Heart right ventricle (tissue), 16 donors: ENCODE measurements at places on chromosomes 4 and X. TPM values are rescaled to one million over a fixed set of nuclear protein-coding genes. Genes with fewer than 3 reads are reported as not detected.

BCLAF3 gene
- total RNA-seq: 9.7 TPM

CDKL5 gene
- total RNA-seq: 9.5 TPM

- DNase-seq: peak; percentile 45
Observed at GRCh38 chr4:2009651-2010233, 968 bp upstream of the NELFA start.

USP38 gene
- 22.9 TPM for total RNA-seq

DNA sequence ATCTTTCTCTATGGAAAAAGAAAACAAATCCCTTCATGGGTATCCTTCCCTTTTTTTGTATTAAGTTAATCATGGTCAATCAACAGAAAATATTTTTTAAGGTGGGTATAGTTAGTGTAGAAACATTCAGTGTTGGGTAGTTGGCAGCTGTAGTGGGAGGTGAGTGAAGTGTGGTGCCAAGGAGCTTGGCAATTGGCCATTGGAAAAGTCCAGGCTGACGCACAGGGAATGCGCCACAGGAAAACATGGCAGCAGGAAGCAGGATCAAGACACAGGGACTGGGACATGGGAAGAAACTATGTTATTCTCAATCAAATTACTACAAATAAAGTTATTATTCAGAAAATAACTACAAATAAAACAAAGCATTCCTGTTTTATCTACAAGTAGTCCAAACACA lies 20.0 kb downstream of the PALLD start:
- no peak for DNase-seq

DNA sequence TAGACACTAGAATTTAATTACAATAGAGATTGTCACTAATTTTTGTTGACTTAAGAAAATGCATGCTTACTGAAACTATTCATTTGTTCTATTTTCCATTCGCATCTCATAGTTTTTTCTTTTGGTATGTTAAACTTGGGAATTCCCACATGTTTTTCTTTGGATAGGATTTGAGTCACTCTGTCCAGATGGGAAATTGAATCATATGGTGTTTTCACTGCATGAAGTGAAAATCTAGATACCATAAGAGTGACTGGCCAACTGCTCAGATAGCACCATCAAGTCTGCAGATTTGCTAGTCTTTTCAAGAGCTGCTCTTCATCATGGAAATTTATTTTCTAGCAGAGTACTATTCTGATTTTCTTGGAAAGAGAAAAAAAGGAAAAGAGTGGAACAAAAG lies 172.6 kb downstream of the FAM47B start:
- DNase-seq: no peak

DNA sequence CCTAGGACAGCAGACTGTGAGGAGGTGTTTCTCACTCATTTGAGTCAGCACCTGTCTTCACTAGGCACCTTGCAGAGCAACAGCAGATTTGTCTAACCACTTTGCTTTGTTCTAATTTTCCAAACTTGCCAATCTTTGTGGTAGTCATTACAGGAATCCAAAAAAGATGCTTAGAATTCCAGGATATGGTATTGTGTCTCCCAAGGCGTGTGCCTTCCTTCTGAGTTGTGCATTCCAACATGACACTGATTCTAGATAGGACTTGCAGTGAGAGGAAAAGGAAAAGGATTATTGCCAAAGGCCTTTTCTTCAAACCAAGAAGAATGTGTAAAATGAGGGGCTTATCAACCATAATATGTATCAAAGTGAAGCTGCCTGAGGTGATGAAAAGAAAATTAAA lies 126.2 kb downstream of the MAPK10 start:
- DNase-seq: no peak

GRCh38 chrX:46341767-46342322 lies 203.4 kb downstream of the ZNF674 start:
- DNase-seq: no peak

DNA sequence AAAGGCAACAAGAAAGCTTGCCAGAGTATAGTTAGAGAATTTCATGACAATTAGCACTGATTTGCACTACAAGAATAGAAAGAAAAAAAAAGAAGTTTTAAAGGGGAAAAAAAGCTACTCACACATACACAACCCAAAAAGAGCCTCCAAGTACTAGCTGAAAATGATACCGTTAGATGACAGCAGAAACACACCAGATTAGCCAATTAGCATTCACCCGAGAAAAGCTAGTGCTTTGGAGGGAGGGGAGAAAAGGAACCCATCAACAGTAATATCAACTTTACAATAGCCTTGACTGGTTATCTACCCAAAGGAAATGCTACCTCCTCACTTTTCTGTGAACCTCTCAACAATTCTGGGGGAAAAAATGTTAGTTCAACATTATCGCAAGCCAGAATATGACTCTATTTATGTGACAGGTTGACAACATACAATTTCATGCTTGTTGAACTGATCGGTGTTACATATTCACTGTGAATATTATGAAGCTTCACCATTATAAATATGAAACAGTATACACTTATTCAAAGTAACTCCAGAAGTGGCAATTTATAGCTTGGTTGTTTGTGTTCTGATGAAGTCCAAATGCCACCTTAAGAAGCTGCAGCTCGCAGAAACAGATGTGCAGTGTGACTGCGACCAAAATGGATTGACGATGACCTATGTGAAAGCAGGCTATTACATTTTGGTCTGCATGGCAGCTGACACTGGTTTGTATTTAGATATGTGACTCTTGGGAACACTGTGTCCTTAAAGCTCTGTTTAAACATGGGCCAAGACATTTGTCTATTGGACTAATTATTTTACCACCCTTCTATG lies 15.9 kb downstream of the PPARGC1A start:
- no peak for DNase-seq

ERVMER34-1 gene
- 5.2 TPM for total RNA-seq

- no peak for DNase-seq
Observed at GRCh38 chrX:675279-675954, 44.8 kb downstream of the SHOX start.

DNA sequence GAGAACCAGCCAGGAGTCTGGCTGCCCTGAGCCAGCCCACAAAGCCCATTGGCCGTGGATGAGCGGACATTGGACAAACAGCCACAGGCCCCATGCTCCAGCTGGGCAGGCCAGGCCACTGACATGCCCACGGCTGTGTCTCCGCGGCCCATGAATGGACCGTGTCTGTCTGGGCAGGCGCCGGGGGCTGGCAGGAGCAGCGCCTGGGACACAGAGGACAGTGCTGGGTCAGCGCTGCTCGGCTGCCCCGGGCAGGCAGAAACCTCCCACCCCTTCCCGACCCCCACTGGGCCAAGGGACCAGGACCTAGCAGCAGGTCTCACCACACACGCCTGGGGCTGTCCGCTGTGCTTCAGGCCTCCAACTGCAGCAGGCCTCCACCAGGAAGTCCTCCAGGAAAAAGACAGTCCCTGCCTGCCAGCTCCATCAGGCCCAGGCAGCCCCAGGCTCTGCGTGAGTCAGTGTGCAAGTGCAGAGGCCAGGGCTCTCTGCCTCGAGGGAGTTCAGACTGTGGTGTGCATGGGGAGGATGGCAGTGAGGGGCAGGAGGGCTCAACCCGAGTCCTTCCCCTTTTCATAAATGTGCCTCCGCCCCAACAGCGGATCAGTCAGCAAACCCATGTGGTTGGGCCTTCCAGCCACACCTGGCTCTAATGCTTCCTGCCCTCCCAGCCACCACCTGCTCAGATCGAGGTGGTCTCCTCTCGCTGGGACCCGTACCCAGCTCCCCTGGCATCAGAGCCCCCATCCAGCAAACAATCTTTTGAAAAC lies 17.2 kb upstream of the FGFR3 start:
- no peak for DNase-seq

GNRHR gene
- total RNA-seq: not detected

GRCh38 chrX:23194885-23195554 lies 139.6 kb upstream of the PTCHD1 start:
- DNase-seq: no peak

ZNF732 gene
- total RNA-seq: not detected

NOX1 gene
- not detected for total RNA-seq

- no peak for DNase-seq
Observed at GRCh38 chrX:17167915-17168314, 207.1 kb upstream of the NHS start.

- no peak for DNase-seq
Observed at GRCh38 chrX:47278691-47279090, 45.9 kb downstream of the USP11 start.

RRH gene
- not detected for total RNA-seq

DNA sequence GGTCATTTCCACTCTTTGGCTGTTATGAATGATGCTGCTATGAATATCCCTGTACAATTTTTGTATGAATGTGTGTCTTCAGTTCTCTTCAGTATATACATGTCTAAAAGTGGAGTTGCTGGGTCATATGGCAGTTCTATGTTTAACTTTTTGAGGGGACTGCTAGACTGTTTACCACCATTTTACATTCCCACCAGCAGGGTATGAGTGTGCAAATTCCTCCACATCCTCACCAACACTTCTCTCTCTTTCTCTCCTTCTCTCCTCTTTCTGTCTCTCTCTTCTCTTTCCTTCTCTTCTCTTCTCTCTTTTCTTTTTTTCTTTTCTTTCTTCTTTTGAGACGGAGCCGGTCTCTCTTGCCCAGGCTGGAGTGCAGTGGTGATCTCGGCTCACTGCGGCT lies 7.8 kb downstream of the WWC2 start:
- no peak for DNase-seq

DNA sequence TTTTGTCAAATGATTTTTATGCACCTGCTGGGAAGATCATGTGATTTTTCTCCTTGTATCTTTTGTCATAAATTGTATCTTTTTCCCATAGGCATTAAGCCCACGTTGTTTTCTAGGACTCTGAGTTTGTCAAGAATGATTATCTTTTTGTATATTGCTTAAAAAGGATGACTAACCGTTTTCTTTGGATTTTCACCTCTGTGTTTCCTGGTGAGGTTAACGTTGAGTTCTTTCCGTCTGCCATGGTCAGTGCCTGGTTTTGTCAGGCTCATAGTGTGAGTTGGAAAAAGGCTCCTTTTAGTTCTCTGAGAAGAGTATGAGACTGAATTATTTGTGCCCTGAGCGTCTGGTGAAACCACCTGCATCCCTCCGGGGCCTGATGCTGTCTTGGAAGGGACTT lies 21.9 kb downstream of the PCGF3 start:
- no peak for DNase-seq

- no peak for DNase-seq
Observed at GRCh38 chrX:36160081-36160480, 240.5 kb downstream of the CFAP47 start.

- no peak for DNase-seq
Observed at GRCh38 chr4:168999809-169000208, 10.2 kb downstream of the CBR4 start.

GPRASP1 gene
- 3.4 TPM for total RNA-seq

CT45A7 gene
- total RNA-seq: not detected

GRCh38 chrX:133414406-133415275 lies 648 bp downstream of the GPC4 start:
- DNase-seq: no peak

ARR3 gene
- total RNA-seq: not detected

USP51 gene
- total RNA-seq: 3.5 TPM

DNA sequence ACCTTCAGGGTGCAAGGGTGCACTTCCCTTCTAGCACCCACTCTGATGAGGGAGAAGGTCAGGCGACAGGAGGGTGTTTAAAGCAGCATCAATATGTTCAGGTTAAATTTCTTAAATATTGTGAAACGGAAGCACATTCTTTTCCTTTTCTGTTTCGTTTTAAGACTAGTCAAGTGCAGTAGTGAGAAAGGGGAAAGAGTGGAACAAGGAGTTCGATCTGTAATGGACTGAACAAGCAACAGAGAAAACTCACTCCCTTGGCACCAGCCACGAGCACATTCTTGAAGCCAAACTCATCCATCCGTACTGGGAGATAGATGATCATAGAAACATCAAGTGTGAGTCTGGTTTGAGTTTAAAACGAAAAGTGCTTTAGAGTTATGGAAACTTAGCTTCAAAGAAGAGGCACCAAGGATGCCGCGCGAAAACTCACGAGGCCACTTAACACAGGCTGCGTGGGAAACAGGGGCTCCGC lies 815 bp downstream of the FAM53A start:
- DNase-seq: peak; percentile 9

DNA sequence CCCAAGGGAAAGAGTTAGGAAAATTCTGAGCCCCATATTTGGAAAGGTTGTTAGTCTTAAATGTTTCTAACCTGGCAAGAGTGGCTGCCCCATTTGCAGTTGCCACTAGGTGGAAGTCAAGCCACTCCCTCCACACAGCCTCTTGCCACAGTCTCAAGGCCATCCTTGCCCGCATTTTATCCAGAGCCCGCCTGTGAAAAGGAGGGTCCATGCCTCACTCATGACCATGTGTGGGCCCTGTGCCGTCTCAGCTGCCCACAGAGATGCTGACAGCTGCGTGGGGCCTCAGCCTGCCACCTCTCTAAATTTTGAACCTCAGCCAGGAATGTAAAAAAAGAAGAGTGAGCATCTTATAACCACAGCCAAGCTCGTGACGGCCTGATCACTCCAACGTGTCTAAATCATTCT lies 201.5 kb upstream of the FAM241A start:
- DNase-seq: no peak

GRCh38 chr4:27000820-27001219 lies 140.2 kb downstream of the STIM2 start:
- DNase-seq: no peak

SLIT2 gene
- total RNA-seq: 4.2 TPM

DNA sequence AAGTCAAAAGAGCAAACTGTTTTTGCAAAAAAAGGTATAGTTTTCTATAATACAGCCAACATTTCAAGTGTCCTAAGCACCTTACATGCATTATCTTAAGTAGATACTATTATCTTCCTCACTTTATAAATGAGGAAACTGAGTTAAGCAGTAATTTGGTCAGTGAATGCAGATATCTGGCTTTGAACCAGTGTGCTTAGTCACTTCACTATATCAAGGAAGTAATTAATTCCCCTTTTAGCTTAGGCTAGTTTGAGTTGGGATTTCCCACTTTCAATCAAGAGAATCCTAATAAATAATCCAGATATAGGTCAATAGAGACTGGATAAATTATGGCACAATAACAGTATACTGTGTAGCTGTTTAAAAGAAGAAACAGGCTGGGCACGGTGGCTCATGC lies 14.8 kb downstream of the SPINK2 start:
- no peak for DNase-seq

MAGEE2 gene
- not detected for total RNA-seq

ZBED1 gene
- total RNA-seq: 54.4 TPM

DNA sequence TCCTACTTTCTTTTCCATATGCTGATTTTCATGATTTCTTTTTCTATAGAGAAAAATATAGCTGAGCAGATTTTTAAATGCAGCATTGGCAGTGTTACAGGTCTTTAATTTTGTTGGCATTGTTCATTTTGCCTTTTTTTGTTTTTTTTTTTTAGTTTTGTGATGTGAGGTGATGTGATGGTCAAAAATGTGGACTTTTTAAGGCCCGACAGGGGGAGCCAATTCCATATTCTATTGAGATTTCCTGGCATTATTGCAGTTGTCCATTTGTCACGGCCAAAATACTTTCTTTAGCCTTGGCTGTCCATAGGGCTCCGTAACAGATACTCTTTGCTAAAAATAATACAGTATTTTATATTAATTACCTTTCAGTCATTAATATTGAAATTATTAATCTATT lies 47.8 kb downstream of the SLIT2 start:
- DNase-seq: no peak

NHS gene
- 0.78 TPM for total RNA-seq

GRCh38 chr4:129415004-129415403 lies 319.1 kb downstream of the C4orf33 start:
- no peak for DNase-seq
